Activated CD4-positive, alpha-beta T cell treated with anti-CD3 and anti-CD28 coated beads, Interleukin-2, amount 50 U/mL, for 4 hours (primary cell): ENCODE measurements at places on chromosomes 12 and 14.
A peak's percentile ranks its signal among the peaks of the same experiment; 100 is the strongest.

DNA sequence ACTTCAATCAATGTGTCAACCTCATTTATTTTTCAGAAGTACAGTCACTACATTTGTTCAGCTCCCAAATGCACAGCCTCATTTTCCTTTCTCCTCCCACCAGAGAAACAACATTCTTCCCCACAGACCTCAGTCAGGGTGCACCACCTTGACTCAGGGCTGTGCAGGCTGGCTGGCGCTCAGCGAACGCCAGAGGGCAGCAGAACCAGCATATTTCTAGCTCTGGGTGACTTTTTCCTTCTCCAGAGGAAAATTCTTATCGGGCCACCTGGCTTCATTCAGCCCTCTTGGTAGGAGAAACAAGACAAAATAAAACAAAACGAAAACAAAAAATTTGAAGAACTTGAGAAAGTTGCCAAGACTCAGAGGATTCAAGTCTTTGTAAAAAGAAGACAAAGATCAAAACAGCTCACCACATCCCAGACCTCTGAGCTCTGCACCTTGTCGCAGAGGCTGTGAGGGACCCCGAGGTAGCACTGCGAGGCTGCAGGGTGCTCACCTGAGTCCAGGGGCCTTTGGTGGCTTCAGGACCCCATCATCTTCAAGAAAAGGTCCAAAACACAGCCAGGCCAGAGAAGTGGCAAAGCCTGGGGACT lies 33.7 kb downstream of the PAH start:
- DNase-seq = peak; percentile 5

- no peak for DNase-seq
These were observed 167.8 kb downstream of the SLC5A8 start for GRCh38 chr12:101042211-101042610.

- DNase-seq = no peak
These were observed 27.1 kb downstream of the ATG14 start for GRCh38 chr14:55384536-55384935.

GRCh38 chr12:80692114-80692513 lies 15.3 kb upstream of the MYF6 start:
- DNase-seq = no peak

DNA sequence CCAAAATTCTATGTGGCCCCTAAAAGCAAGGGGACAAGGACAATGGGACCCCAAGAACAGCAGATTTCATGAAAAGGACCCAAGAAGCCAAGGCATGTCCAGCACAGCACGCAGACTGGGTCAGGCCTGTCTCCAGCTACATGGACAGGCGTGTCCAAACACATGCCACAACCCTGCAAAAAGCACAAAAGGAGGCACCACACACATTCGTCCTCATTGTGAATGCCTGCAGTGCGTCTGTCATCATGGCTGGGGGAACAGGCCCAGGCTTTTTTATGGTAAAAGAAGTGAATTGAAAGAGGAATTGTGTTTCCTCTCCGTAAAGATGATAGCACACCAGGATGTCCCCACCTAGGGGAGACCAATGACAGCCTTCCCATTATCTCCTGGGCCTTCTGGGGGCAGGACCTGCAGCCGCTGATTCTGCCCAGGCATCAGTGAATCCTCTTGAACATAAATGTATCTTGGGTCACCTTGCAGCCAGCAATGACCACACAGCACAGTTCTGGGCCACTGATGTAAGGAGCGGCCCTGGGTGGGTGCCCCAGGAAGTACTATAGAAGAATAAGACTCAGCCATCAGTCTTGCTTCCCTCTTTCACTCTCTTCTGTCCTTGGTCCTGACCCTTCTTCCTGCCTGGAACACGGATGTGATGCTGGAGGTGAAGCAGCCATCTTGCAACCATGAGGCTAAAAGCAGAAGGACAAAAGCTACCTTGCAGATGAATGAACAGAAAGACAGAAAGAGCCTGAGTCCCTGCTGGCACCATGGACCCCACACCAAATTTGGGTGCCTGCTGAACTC lies 29.8 kb upstream of the C14orf180 start:
- DNase-seq = no peak

DNA sequence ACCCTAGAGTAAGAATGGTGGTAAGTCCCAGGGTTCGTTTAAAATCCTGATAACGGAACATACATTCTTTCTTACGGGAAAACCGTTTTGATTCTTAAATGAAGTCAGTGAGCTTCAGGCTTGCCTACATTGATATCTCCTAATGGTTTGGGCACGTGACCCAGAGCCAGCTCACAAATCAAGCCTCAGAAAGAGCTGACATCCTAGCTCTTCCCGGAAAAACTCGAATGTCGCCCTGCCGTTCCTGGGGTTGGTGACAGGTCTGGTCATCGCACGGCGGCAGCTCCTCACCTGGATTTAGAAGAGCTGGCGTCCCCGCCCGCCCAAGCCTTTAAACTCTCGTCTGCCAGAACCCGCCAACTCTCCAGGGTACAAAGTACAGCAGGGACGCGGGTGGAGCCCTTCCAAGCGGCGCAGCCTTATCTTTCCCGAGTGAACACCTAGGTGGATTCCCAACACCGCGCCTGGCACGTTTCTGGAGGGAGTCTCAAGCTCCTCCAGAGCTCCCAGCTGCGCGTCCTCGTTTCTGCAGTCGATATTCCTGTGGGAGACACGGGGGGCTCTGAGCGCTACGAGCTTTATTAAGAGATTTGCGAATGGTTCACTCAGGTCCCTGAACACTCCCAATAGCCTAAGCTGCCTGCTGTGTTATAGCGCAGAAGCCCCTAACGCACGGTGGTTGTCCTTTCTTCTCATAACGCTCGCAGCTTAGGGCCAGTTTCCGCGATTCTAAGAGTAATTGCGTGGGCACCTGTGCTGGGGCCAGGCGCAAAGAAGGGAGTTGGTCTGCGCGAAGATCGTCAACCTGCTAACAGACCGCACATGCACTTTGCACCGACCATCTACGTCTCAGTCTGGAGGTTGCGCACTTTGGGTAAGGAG lies at the start of gene SSTR1:
Gene SSTR1, plus strand, starts transcription at position 169 of the 882 bp plus-strand sequence. CDS start 1,486 bp downstream, outside the sequence.
- DNase-seq = no peak

GRCh38 chr12:26554332-26554731 lies 278.7 kb downstream of the ITPR2 start:
- DNase-seq = no peak

GRCh38 chr12:59652130-59652529 lies 56.3 kb downstream of the SLC16A7 start:
- DNase-seq = no peak

DNA sequence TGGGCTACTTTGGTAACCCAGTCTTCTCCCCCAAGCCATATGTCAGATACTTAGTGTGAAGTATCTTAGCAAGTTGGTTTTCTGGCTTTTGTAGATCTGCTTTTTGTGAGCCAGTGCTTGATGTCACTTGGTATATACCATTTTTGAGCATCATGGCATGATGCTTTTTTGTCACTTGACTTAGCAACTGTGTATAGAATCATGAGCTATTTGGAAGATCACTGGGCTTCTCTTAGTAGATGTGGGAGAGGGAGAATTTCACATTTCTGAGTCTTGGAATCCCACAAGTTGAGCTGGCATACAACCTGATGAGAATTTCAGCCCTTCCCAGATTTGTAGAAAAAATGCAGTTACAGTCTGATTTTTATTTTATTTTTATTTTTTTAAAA lies 24.9 kb downstream of the AEBP2 start:
- no peak for DNase-seq

DNA sequence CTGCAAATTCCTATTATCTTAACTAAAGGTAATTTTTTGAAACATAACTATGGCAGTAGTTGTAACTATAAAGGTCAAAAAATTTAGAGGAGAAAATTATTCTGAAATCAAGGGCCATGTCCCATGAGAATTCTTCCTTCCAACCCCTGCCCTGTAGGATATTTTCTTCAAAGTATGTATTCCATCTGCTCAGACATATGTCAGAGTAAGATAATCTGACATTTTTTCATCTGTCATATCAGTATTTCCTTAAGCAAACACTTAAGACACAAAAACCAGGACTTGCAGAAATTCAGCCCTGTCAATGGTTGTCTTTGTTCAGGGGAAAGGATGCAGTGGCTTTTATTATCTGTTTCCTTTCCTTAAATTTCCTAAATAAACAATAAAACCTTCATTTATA lies 36.3 kb downstream of the ACSS3 start:
- DNase-seq = no peak

GRCh38 chr12:46659032-46659650 lies 166.7 kb downstream of the SLC38A4 start:
- no peak for DNase-seq

GRCh38 chr12:27191531-27191930 lies 52.6 kb upstream of the STK38L start:
- DNase-seq = no peak

- DNase-seq = no peak
These were observed 3.3 kb upstream of the ASCL1 start for GRCh38 chr12:102954134-102954533.

DNA sequence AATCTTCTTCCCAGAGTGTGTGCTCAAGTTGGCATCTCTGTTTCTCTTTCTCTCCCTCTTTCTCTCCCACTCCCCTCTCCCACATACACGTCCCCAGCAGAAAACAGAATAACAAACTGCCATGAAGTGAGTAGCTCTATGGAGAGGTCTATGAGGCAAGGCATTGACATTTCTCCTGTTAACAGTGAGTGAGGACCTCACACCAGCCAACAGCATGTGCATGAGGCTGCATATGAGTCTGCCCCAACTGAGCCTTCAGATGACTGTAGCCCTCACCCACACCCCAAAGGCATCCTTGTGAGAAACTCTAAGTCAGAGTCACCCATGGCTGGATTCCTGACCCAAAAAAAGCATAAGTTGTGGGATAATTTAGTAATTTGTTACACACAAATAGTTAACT lies 50.4 kb downstream of the MAGOHB start:
- no peak for DNase-seq

DNA sequence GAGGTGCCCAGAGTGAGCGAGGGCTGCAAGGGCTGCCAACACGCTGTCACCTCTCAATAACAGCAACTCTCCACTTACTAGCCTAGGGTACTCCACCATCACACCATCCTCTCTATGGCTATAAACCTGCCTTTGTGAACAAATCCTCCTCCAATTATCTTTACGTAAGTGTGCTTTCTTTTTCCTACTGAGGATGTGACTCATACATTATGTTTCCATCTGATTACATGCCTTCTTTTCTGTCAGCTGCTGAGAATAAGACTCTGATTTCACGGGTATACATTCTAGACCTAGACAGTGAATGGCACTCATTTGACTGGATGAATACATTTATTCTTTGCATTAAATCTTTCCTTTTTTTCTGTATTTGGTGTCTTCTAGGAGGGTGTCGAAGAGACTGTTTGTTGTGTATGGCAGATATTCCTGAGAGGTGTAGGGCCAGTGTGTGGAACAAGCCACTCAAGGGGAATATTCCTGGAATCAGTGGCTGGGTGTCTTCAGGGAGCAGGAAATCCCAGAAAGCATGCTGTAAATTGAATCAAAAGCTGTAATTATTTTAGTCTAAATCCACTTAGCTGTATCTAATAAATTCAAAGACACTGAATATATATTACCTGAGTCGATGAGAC lies 327.3 kb upstream of the TMTC1 start:
- DNase-seq = no peak

- no peak for DNase-seq
These were observed 117.2 kb downstream of the RGS6 start for GRCh38 chr14:72049462-72049861.

DNA sequence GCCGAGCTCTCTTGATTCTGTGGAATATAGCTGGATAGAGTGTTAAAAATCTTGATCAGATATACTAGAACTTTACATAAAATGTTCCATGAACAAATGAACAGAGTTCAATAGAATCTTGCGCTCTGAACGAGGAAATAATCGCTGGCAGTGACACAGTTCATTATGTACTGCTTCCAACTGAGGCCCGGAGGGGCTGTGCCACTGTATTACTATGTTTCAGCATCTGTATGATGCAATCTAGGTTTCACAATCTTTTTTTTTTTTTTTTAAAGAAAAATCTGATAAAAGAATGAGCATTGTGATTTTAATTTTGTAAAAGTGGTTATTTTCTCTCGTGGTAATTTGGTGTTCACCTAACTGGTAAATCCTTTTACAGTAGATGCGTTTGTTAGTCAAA lies 77.2 kb downstream of the FERMT2 start:
- no peak for DNase-seq

DNA sequence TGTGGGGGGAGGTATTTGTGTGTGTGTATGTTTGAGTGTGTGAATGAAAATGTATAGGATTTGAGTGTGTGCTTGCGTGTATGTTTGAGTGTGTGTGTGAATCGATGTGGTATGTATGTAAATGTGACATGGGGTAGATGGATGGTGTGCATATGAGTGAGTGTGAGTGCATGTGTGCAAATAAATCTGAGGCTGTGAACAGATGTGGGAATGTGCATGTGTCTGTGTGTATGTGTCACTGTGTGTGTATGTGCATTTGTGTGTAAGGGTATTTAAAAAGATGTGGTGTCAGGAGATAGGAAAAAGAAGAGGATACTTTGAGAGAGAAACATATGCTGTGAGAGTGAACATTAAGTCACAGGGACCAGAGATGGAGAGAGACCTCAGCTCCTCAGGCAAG lies 539.6 kb downstream of the MED13L start:
- DNase-seq = no peak

DNA sequence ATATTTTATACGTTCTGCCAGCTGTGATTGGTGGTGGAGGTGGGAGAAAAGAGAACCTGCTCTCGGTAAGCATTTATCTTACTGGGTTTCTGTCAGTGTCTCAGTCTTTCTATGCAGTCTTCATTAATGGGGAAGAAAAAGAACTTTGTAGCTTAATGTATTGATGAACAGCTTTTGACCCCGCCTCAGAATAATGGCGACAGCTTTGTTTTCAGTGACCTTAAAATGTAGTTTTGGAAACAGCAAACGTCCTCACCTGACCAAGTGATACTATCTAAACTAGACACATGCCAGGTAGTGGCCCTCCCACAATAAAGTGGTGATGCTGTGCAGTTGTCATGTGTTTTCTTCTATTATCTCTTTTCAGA lies 1.4 kb downstream of the DACT1 start:
- DNase-seq = no peak

- no peak for DNase-seq
These were observed 356.7 kb upstream of the DIO2 start for GRCh38 chr14:80567905-80568536.

GRCh38 chr14:32078023-32078857 lies 1.1 kb downstream of the ARHGAP5 start:
- DNase-seq = no peak

DNA sequence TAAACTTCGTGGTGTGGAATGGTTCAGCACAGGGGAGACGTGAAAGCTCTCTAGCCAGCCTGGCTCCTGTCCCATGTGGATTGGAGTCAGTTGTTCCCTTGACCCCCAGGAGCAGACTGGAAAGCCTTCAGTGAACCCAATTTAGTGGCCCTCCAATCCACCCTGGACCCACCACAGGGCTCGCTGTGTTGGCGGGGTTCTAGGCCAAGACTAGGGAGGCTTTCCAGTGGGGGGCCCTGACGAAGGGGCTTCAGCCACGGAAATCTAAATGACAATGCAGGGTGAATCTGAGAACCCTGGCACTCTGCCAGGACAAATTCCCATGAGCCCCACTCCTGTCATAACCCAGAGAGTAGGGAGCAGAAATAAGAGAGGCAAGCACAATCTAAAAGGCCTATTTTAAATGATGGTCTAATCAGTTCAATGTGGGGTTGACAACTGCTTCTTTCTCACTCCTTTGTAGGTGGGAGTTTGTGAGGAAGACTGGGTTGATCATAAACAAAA lies 110.8 kb downstream of the SLC35F4 start:
- no peak for DNase-seq

GRCh38 chr14:79111987-79112501 lies 941.9 kb downstream of the NRXN3 start:
- DNase-seq = no peak

GRCh38 chr14:57865403-57866198 lies at the start of gene SLC35F4:
Gene SLC35F4, minus strand, starts transcription at chr14:57866092.
- DNase-seq = no peak

- no peak for DNase-seq
These were observed 359.4 kb downstream of the TMEM121 start for GRCh38 chr14:105885561-105886320.

- DNase-seq = no peak
These were observed 1.1 kb upstream of the ASPG start for GRCh38 chr14:104084251-104085002.
